ENCODE measurements at places on chromosomes 4 and X.

DNA sequence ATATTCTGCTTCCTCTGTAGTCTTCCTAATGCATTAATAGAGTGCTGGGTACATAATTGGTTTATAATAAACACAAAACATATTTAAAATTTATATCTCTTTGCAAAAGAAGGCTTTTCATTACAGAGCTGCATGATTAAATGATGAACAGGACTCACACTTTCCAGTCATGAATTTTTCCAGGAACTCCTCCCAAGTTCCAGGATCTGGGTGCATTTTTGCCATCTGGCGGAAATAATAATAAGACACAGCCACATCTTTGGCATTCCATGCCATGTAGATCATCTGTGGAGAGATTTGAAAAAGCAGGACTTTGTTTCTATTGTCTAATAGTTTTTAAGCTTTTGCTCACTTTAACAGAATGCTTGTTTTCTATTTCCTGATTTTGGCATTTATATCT lies 40.2 kb upstream of the SULT1B1 start:
- DNase-seq: no peak

GRCh38 chr4:119233750-119234149 lies 21.2 kb downstream of the USP53 start:
- no peak for DNase-seq

DNA sequence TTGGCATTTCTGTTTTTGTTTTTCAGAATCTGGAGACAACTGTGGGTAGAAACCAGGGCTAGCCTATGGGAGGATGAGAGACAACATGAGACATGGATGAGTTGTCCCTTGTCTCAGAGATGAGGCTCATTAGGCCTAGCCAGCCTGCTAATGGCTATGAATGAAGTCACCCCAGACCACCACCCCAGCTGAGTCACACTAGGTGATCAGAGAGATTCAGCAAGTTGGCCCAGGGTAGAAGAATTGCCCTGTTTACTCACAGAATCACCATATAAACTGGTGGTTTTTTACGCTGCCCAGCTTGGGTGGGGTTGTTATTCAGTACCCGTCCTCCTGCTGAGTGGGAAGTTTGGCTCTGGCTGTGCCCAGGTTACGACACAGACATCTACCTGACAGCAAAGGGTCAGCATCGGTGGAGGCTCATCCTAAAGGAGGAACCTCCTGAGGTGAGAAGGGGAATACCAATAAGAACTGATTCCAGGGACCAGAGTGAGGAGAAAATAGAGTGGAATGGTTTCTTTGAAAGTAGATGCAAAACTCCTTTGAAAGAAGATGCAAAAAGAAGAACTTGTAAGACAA lies 17.2 kb upstream of the ARSJ start:
- peak; percentile 35 for DNase-seq

GRCh38 chr4:112978691-112979472 lies 70.6 kb upstream of the ANK2 start:
- no peak for DNase-seq

DNA sequence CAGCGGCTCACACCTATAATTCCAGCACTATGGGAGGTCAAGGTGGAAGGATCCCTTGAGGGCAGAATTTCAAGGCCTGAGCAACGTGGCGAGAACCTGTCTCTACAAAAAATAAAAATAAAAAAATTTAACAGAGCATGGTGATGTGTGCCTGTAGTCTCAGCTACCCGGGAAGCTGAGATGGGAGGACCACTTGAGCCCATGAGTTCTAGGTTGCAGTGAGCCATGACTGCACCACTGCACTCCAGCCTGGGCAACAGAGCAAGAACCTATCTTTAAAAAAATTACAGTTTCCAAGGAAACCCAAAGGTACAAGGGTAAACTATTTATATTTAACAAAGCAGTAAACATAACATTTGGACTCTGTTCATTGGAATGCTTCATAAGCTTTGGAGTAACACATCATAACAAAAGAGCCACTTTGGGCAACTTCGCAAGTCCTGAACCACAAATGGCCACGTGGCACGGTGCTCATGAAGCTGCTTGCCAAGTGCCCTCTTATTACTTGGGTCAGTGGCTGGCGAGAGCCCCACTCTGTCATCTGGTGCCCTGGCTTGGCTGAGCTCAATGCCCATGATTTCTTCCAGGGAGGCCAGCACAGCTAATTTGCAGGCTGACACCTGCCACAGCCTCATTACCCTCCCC lies 165.6 kb downstream of the SH3KBP1 start:
- no peak for DNase-seq

DNA sequence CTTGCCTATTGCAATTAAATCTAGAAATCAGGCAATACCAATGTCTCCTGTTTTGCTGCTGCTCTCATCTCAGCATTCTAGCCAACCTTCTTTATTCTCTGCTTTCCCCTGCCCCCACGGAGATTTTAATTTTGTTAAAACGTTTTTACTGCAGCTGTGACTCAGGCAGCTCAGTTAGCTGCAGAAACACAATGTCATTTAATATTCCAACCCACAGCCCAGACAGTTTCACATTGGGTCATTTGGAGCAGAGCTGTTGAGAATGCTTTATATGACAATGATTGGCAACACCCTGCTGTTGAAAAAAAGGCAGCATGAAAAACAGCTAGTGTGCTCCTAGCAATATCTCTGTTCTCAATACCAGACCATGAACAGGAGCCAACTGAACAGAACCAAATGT lies 12.6 kb upstream of the SLC10A4 start:
- no peak for DNase-seq

DNA sequence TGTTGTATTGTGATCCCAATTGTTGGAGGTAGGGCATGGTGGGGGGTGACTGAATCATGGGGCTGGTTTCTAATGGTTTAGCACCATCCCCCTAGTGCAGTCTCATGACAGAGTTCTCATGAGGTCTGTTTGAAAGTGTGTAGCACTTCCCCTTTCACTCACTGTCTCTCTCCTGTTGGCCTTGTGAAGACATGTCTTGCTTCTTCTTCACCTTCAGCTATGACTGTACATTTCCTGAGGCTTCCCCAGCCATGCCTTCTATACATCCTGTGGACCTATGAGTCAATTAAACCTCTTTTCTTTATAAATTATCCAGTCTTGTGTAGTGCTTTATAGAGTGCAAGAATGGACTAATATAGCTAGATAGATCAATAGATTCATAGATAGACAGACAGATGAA lies 230.0 kb downstream of the MAGEE1 start:
- DNase-seq: no peak

DNA sequence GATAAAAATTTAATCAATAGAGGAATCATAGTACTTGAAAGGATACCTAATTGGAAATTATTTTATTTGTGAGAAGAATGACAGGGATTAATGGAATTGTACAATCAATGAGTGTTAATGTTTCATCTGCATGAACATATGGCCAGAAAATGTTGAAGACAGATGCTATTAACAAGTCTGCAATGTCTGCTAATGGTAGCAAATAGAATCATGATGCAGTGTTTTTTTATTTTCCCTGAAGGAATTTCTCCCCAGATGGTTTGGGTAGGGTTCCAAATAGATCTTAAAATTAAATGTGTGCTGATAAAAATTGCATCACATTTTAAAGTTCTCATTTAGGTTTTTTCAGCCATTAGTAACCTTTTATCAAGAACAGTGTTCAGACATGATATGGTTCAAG lies 291.3 kb upstream of the TRAM1L1 start:
- DNase-seq: no peak

- DNase-seq: no peak
Measured at GRCh38 chr4:37588150-37588549, 98.0 kb downstream of the RELL1 start.

DNA sequence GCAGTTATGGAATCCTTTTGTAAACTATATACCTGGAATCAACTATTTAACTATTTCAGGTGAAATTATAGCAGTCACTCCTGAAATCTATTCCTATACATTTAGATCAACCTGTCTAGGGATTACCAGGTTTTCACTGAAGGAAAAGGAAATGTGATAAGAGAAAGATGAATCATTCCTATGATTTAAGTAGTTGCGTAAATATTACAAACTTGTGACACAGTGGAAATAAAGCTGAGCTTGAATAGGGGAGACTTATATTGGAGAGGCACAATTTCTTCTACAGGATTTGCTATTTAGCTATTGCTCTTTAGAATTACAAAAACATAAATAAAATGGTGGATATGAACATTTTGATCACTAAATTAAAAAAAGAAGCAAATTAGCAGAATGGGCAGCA lies 284.1 kb upstream of the EPHA5 start:
- DNase-seq: no peak

- no peak for DNase-seq
Measured at GRCh38 chr4:152304220-152304619, 231.7 kb downstream of the FBXW7 start.

DNA sequence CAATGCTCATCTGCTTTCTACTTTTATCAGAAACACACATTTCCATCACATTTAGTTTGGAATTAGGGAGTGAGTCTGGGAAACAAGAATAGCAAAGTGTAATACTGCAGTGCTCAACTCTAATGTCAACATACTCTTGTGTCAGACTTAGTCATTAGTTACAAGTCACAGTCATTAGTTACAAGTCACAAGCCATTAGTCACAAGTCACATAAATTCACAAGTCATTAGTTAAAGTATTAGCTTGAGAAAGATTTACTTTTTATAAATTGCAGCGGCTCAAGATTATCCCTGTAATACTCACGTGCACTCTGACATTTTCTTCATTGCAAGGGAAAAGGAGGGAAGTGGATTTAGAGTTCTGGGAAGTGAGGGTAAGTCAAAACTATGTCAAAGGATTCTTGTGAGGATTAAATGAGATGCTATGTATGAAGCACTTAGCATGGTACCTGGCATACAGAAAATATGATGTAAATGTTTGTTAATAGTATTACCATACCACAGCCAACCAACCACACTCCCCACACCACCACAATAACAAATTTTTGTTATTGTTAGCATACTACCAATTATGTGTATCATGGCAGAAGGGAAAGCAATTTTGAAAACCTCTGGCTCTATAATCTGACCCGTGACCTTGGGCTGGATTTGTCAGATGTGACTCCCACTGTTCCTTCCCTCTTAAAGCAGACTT lies 116.6 kb downstream of the ARHGAP24 start:
- no peak for DNase-seq

DNA sequence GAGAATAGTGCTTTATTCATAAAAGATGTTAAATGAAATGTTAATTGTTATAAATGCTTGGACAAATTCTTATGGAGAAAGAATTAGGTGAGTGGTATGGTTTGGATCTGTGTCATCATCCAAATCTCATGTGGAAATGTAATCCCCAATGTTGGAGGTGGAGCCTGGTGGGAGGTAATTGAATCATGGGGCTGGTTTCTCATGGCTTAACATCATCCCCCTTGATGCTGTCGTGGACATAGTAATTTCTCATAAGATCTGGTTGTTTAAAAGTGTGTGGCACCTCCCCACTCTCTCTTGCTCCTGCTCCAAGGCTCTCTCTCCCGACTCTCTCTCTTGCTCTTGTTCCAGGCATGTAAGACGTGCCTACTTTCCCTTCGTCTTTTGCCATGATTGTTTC lies 22.5 kb downstream of the GYPE start:
- no peak for DNase-seq

DNA sequence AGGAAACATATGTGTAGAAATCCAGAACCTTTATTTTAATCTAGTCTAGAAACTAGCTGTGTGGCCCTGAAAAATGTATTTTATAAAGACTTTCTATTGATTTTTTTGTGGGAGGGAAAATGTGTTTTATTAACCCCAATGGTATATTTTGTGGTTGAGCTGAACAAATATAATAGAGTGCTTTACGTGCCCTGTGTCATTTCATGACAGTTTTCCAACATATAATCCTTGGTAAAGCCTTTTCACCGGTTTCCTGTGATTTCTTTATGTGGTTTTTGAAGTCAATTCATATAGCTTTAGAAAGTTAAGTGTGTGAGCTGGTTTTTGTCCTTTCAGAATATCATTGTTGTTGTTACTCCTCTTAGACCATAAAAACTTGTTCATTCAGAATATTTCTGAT lies 375.7 kb downstream of the ADGRL3 start:
- DNase-seq: no peak

GRCh38 chrX:1249101-1249887 lies 19.3 kb upstream of the CSF2RA start:
- no peak for DNase-seq

DNA sequence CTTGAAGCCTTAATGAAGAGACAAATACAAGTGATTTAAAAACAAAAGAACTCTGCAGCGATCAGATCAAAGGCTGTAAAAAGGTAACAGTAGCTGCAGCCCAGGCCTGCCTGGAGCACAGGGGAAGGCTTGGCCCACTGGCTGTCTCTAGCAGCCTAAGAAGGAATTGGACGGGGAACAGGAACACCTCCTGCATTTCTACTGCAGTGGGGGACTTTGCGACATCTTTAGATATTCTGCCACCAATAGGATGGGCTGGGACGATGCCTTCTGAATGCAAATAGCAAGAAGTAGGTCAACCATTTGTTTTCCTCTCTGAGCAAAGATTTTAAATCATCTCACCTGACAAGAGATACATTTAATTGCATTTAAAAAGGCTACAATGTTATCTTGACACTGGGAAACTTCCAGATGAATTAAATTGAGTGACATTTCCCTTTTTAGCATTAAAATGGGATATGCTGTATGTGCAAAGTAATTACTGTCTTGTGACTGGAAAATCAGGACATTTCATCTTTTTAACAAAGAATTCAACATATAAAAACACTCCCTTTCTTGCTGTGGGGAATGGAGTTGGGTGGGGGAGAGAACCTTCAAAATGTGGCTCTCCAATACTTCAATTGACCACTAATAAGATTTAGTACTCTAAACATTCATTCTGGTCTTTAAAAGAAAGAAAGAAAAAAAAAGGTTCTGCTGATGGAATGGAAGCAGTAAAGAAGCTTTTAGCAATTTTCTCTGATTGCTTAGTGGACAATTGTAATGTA lies 70.0 kb downstream of the NYX start:
- no peak for DNase-seq

GRCh38 chr4:122759639-122760310 lies 27.3 kb downstream of the BBS12 start:
- DNase-seq: no peak

- no peak for DNase-seq
Measured at GRCh38 chr4:42398171-42398870, 1.0 kb downstream of the SHISA3 start.

GRCh38 chr4:26877406-26877805 lies 16.8 kb downstream of the STIM2 start:
- no peak for DNase-seq

DNA sequence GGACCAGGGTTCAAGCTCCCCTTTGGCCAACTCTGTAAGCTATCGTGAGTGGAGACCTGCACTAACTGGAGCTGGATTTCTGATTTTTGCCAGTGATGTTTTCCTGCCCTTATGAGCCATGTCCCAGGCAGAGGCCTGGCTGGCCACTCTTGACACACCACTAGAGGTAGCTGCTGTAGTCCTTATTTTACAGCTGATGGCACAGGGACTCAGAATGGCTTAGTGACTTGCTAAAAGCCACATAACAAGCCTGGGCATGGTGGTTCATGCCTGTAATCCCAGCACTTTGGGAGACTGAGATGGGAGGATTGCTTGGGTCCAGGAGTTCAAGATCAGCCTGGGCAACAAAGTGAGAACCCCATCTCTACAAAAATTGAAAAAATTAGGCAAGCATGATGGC lies 33.4 kb downstream of the CYTL1 start:
- no peak for DNase-seq

DNA sequence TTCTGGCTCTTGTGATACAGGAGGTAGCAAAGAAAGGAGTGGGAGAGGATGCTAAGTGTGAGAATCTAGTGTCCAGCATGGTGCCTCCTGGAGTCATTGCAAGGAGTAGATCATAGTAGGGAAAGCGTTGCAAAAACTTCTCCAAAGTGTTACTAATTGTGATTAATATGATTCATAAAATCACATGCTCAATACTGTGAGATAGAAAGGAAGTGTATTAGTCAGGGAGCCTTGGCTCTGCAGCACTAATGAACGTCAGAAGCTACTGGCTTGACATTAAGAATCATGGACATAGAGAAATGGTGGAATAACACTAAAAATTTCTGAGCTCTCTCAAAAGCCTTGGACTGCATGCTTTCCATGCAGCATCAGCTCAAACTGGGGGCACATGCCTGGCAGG lies 299.1 kb downstream of the EVC2 start:
- DNase-seq: no peak

Measured in SJSA1 (cell line).